ENCODE measurements at places on chromosomes 6 and 20.

- peak; percentile 43 for DNase-seq
Measured at GRCh38 chr20:60921022-60921622, 330.9 kb upstream of the CDH4 start.

GRCh38 chr6:87099472-87099871 lies 4.6 kb upstream of the CGA start:
- no peak for DNase-seq

DNA sequence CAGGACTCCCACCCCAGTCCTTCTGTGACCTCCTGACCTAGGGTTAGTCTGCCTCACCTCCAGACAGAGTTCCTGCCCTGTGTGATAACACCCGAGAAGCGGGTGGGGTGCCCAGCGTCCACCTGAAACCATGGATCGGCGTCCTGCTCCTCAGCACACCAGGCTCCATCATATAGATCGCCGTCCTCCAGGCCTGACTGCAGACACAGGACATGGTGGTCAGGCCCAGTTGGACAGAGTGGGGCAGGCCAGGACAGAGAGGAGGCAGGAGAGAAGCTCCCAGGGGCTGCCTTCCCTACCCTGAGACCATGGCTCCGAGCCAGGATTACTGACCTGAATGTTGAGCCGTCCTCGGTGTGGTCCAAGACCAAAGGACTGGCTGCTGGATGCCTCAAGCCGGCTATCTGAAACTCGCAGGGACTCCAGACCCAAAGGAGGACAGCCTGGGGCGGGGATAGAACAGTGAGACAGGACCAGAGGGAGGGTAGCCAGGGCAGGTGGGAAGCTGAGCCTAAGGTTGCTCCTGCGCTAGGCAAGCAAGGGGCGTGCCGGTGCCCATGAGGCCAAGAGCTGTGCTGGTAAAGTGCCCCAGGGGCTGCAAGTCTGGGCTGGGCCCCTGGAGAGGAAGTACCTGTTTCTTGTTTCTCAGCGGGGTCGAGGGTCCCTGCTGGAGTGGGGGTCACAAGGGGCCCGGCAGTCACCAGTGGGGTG lies 2.2 kb downstream of the CPXM1 start:
- no peak for DNase-seq

GRCh38 chr6:127868338-127868737 lies 32.5 kb downstream of the THEMIS start:
- no peak for DNase-seq

DNA sequence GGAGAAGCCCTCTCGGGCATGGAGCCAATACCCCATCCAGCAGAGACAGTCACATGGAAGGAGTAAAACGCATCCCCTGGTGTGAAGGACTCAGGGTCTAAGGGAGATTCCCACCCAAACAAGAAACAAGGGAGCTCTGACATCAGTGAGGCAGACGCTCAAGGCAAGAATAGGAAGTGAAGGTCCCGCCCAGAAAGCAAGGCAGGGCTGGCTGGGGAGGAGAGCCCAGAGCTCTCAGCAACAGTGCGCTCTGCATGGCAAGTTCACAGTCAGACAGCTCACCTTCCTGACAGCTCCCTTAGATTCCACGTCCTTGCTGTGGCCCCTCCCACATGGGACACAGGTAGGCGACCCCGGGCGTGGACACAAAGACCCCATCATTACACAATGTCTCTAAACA lies 85.6 kb downstream of the TTLL2 start:
- no peak for DNase-seq
